GM10248 (cell line): ENCODE measurements at places on chromosomes 16 and 17.
A peak's percentile ranks its signal among the peaks of the same experiment; 100 is the strongest.

DNA sequence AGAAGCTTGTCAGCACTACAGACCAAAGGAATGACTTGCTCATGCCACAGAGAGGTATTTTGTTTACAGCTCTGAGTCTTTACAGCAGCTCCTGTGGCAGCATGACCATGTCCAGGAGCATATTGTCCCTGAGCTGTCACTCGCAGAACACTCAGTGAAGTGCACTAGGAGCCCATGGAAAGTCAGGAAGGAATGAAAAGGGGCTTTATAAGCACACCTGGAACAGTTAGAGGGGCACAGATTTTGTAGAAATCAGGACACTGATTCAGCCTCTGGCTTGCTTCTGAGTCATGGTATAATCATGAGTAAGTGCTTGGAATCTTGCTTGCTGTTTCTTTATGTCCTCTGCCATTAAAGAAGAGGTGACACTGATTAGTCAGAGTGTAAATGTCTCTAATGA lies 41.0 kb downstream of the TADA2A start:
- DNase-seq, result no peak

- DNase-seq, result no peak
Measured at GRCh38 chr16:4944333-4945281, 7.7 kb upstream of the PPL start.

GRCh38 chr16:89545831-89546574 lies 14.5 kb upstream of the RPL13 start:
- DNase-seq, result no peak

DNA sequence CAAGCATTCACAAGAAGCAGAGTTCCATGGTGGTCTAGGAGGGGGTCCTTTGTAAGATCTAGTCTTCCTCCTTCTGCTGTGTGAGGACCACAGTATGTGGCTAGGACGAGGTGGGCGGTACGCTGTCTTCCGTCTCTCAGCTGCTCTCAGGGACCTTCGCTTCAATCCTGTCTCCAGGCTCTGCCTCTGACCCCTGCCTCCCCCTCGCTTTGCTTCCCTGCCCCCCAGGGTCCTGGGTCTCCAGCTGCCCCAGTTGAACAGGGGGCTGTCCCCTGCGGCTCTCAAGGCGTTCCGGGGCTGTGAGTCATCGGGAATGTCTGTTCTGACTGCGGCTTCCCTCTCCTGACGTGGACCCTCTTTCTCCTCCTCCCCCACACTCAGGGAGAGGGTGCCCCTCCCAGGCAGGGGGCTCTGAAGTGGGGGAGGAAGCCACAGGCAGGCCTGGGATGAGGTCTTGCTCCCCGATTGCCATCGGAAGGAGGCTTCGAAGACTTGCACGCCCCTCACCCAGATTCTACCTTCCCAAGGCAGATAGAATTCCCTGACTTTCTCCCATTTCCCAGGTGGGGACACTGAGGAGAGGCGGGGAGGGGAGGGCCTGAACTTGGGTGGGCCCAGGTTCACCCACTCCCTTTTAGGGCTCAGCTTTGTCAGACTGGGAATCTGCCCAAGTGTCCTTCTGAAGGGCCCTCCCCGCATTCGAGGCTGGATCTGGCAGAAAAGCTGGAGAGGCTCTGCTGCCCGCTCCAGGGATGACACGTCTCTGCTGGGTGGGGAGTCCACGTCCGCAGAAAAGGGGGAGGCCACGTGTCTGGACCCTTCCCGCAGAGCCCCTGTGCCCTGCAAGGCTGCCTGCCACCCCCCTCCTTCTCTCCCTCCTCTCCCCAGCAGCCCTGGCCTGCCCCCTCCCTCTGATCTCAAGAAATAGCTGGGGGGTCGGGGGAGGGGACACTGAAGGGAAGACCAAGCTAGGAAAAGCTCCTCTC lies 9.1 kb upstream of the COL1A1 start:
- no peak for DNase-seq

DNA sequence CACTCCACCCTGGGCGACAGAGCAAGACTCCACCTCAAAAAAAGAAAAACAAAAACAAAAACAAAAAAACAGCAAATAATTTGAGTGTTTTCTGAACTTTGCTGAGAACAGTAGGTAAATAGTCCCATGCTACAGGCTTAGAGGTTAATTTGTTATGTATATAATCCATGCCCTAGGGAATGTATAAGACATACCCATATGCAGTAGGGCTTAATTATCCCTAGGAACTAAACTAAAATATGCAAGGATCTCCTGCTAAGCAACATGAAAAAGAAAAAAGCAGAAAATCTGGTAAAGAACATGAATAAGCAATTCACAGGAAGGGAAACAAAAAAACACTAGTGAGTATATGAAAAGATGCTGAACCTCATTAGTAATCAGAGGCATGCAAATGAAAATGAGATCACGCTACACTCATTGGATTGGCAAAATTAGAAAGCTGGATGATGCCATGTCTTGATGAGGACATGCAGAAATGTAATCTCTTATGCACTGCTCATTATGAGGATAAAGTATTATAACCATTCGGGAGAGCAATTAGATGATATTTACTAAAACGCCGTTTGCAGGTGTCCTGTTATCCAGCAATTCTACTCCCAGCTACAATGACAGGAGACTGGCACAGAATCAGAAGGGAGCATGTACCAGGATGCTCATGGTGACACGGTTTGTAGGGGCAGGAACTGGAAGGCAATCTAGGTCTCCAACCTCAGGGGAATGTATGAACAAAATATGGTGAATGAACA lies 5.6 kb downstream of the KCTD13 start:
- no peak for DNase-seq

- DNase-seq, result no peak
Measured at GRCh38 chr16:56520251-56520577, 390 bp upstream of the BBS2 start.

DNA sequence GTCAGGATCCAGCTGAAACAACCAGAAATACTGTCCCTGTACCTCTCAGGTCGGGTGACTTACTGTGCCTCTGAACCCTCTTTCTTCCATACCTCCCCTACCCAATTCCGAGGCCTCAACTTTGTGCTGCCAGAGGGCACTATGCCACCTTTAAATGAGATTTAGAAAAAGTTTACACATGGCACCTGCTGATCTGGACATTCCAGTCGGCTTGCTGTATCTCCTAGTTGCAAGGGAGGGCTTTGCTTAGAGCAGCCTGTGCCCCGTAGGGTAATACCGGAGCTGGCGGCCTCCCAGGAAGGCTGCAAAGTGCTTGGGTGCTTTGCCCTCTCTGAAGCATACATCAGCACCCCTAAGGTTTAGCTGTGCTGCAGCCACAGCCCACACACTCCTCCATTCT lies 306.0 kb upstream of the RBFOX1 start:
- DNase-seq, result no peak

- no peak for DNase-seq
Measured at GRCh38 chr17:31787857-31788570, 71.0 kb downstream of the COPRS start.

GRCh38 chr17:75689441-75689873 lies 22.3 kb downstream of the SAP30BP start:
- peak; percentile 49 for DNase-seq

- DNase-seq, result no peak
Measured at GRCh38 chr16:2282866-2283555, 15.1 kb upstream of the RNPS1 start.

DNA sequence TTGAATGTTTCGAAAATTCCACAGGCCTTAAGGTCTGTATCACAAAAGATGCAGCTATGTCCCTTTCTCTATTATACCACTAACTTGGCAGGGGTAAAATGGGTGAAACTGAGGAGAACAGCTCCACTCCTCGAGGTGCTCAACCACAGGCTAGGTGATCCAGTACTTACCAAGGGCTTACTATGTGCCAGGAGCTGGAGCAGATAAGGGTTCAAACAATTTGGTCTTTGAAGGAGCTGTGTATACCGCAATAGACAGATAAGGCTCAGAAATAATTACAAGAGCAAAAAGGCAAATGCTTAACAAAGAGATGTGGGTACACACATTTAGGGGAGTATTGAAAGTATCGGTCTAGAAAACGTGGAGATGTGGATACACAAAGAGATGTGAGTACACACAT lies 1.5 kb downstream of the XPO6 start:
- no peak for DNase-seq

- DNase-seq, result no peak
Measured at GRCh38 chr16:24973809-24974461, 41.2 kb downstream of the ARHGAP17 start.

DNA sequence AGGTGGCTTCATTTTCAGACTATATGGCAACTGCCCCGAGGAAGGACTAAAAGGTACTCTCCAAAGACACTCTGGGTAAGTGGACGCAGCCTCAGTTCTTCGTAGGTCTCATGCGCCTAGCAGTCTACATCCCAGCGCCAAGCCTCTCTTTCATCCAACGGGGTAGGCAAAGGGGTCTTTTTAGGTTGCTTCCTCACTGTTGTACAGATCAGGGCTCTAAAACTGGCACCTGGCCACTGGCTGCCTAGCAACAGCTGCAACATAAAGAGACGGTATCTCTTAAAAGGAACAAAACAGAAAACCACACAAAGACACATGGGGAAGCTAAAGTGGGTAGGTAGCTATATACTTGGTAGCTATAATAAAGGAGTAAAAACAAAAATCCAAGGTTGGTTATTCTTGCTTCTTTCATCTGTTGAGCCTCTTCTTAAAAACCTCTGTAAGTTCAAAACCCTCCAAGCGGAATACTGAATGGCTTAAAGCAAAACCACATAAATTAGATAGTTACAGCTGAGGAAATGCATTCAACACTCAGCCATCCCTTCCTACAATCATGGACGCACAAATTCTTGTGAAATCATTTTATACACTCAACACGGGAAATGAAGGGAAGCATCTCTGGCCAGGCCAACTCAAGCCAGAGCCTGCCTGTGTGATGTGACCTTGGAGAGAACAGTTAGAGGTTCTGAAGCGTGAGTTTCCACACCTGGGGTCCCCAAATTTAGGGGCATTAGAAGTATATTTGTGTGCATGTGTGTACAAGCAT lies 22.7 kb downstream of the CYTH1 start:
- DNase-seq, result no peak

DNA sequence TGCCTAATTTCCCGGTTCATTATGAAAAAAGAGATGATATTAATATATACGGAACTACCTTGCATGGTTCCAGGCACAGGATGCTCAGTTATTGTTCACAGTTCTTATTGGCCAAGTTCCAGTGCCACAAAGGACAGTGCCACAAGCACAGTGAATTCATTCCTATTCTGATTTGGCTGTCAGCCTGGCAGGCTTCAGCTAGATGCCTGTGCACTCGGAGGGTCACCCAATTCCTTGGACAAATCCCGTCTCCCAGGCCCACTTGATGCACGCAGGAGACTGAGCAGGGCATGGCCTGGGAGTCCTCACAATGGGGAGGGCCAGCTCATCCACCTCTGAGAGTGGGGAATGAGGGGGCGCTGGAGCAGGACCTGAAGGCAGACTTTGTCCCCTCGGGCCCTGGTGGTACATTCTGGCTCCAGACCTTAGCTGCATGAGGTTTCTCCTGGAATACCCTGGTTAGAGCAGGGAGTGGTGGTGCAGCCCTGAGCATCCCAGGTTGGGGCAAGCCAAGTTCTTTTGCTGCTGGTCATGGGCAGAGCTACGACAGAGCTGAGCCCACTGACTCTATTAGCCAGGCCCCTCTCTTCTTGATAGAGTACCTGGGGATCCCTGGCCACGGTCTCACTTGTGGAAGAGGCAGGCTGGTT lies 41.4 kb downstream of the MIS12 start:
- DNase-seq, result no peak

DNA sequence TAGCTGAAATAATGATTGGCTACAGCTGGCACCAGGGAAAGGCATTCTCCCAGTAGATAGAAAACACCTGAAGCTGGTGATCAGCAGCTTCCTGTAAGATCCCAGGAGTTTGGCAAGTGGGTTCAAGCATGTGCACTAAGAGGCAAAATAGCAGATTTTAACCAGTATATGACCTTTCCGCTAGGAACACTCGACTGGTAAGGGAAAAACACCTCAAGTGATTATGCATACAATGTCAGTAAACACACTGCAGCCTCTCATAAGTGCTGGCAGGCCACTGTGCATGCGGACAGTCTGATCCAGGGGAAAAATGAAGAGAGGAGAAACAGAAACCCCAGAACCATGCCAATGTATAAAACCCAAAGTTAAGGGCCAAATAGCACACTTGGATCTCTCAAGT lies 49.0 kb upstream of the HLF start:
- no peak for DNase-seq

DNA sequence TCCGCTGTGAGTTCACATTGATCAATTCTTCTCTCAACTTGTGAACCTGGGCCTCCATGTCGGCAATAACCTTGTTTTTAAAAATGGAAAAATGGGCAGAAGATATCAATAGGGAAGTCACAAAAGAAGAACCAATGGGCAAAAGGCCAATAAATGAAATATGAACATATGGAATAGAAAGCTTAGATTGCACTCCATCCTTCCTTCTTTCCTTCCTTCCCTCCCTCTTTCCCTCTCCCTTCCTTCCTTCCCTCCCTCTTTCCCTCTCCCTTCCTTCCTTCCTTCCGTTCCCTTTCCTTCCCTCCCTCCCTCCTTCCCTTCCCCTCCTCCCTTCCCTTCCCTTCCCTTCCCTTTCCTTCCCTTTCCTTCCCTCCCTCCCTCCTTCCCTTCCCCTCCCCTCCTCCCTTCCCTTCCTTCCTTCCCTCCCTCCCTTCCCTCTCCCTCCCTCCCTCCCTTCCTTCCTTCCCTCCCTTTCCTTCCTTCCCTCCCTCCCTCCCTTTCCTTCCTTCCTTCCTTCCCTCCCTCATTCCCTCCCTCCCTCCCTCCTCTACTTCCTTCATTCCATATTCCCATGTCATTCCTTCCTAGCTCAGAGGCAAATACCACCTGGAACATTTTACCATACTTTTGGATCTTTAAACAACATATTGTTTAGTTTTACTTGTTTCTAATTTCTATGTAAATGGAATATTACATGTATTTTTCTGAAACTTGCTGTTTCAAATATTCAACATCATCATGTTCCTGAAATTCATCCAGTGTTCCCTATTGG lies 290.7 kb upstream of the AXIN2 start:
- DNase-seq, result no peak

- no peak for DNase-seq
Measured at GRCh38 chr17:80949451-80950421, 41.9 kb upstream of the CHMP6 start.

DNA sequence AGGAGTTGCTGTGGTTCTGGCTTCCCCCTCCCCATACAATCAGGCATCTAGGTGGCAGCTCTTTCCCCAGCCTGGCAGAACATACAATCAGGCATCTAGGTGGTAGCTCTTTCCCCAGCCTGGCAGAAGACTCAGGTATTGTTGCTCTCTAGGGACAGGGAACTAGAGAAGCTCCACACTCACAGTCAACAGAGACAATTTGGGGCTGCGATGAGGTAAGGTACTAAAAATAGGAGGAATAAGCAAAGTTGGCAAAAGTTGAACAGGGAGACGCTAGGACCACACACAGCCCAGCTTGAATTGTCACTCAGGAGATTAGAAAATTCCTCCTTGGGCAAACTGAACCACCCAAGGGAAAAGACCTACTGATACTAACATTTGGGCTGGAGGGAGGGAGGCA lies 315.5 kb upstream of the CDH5 start:
- no peak for DNase-seq

GRCh38 chr17:47884905-47885730 lies 10.9 kb upstream of the SP2 start:
- no peak for DNase-seq

- no peak for DNase-seq
Measured at GRCh38 chr16:88451586-88452481, 1.2 kb upstream of the ZFPM1 start.

GRCh38 chr17:1783834-1784611 lies 22.2 kb downstream of the SERPINF1 start:
- peak; percentile 53 for DNase-seq

- no peak for DNase-seq
Measured at GRCh38 chr17:41660221-41660711, 28.4 kb upstream of the EIF1 start.

- no peak for DNase-seq
Measured at GRCh38 chr16:4663777-4664465, 29.4 kb upstream of the NUDT16L1 start.
